ENCODE measurements at places on chromosomes 7 and 10. TPM values are rescaled to one million over a fixed set of nuclear protein-coding genes. Genes with fewer than 3 reads are reported as not detected.

OR13A1 gene
- not detected for total RNA-seq

SPDYE5 gene
- total RNA-seq, result not detected

TMEM140 gene
- total RNA-seq, result 1.8 TPM

PKD2L1 gene
- total RNA-seq, result not detected

CTAGE8 gene
- 1.9 TPM for total RNA-seq

CADPS2 gene
- total RNA-seq, result 8.8 TPM

UBE2D4 gene
- total RNA-seq, result 34.0 TPM

VSTM4 gene
- total RNA-seq, result 0.50 TPM

CFTR gene
- total RNA-seq, result 8.7 TPM

GIMAP8 gene
- total RNA-seq, result not detected

PDIA4 gene
- total RNA-seq, result 216 TPM

PNLIPRP2 gene
- total RNA-seq, result not detected

IL2RA gene
- total RNA-seq, result 0.34 TPM

IL6 gene
- 8.5 TPM for total RNA-seq

HMX3 gene
- not detected for total RNA-seq

EPC1 gene
- 22.9 TPM for total RNA-seq

PIP gene
- not detected for total RNA-seq

PPIA gene
- 2,696 TPM for total RNA-seq

H2BK1 gene
- not detected for total RNA-seq

CPA2 gene
- total RNA-seq, result not detected

INA gene
- 9.2 TPM for total RNA-seq

KLF14 gene
- total RNA-seq, result not detected

All from kidney epithelial cell (primary cell).